Adipose tissue (tissue), 3 donors: ENCODE measurements at places on chromosomes 1 and 21. TPM values are rescaled to one million over a fixed set of nuclear protein-coding genes. Genes with fewer than 3 reads are reported as not detected.

Gene CD1B
- not detected for polyA plus RNA-seq

Gene CFHR4
- not detected for polyA plus RNA-seq

Gene PLPPR5
- polyA plus RNA-seq: 0.01 TPM

Gene KIF21B
- polyA plus RNA-seq: 1.1 TPM

Gene SGIP1
- 2.1 TPM for polyA plus RNA-seq

Gene CCDC190
- polyA plus RNA-seq: not detected

Gene BTG2
- 336 TPM for polyA plus RNA-seq

Gene TNNI3K
- 1.7 TPM for polyA plus RNA-seq

Gene OPRD1
- 0.01 TPM for polyA plus RNA-seq

Gene GSTM5
- 0.84 TPM for polyA plus RNA-seq

Gene BSND
- polyA plus RNA-seq: not detected

Gene RGS18
- 11.2 TPM for polyA plus RNA-seq

Gene COPA
- 75.8 TPM for polyA plus RNA-seq

Gene IER5
- 13.6 TPM for polyA plus RNA-seq

Gene UBL4B
- 0.45 TPM for polyA plus RNA-seq

Gene NPPB
- 0.58 TPM for polyA plus RNA-seq

Gene USH2A
- not detected for polyA plus RNA-seq

Gene MFAP2
- 28.1 TPM for polyA plus RNA-seq

Gene KCND3
- 12.4 TPM for polyA plus RNA-seq

Gene SYT6
- 0.11 TPM for polyA plus RNA-seq

Gene S100A10
- polyA plus RNA-seq: 1,006 TPM

Gene CYP4A22
- polyA plus RNA-seq: not detected

Gene ATP1A2
- 110 TPM for polyA plus RNA-seq

Gene TSPEAR
- 0.07 TPM for polyA plus RNA-seq

Gene FBXO2
- polyA plus RNA-seq: 2.7 TPM

Gene KCNT2
- 1.3 TPM for polyA plus RNA-seq

Gene CNR2
- 0.06 TPM for polyA plus RNA-seq
